ENCODE measurements at places on chromosomes 11 and 22.

GRCh38 chr22:39809772-39810557 lies 83.6 kb downstream of the ENTHD1 start:
- no peak for DNase-seq

DNA sequence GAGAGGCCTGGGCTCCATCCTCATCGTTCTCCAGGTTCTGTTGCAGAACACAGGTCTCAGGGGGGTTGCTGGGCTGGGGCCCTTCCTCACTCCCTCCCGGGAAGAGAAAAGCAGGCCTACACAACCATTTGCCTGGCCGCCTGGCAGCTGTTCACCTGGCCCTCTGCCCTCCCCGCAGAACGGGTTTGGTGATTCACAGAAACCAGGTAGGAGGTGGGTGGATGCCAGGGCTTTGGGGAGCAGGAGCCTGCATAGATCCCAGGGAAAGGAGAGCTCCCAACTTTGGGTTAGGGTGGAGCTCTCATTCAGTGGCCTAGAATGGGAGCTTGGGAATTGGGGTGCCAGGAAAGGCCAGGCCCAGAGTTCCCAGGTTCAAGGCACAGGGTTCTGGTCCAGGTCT lies 995 bp downstream of the TMEM134 start:
- DNase-seq: peak; percentile 14

- no peak for DNase-seq
Measured at GRCh38 chr11:10460611-10461275, 5.7 kb downstream of the AMPD3 start.

DNA sequence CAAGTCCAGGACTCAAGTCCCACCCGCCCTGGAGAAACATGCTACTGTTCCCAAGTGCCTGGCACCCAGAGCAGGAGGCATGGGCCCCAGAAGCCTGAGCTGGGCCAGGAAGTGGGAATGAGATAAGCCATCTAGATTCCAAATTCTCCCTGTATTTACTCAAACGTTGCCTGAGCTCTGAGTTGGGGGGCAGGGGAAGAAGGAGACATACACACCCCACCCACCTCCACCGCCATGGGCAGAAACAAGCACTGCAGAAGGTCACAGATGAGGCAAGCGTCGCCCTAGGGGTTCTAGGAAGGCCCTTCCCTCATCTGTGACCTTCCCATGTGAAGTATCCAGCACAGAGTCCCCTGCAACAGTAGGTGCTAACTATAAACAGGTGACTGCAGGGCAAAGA lies 54.0 kb downstream of the PLEKHA7 start:
- no peak for DNase-seq

GRCh38 chr11:69928121-69928520 lies 108.9 kb upstream of the FGF3 start:
- no peak for DNase-seq

DNA sequence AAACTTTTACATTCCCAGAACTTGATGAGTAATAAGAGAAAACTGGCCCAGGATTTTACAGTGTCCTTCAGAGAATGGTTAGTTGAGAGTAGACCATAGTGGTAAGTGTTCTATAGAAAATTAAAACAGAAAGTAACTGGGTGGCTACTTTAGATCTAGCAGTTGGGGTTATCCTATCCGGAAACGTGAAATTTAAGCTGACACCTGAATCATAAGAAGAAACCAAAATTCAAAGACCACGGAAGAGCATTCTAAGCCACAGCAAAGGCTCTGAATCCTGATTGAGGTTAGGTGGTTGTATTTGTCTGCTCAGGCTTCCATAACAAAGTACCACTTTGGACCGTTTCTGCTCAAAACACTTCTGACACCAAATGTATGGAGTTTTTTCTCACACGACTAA lies 34.0 kb downstream of the TTC17 start:
- no peak for DNase-seq

DNA sequence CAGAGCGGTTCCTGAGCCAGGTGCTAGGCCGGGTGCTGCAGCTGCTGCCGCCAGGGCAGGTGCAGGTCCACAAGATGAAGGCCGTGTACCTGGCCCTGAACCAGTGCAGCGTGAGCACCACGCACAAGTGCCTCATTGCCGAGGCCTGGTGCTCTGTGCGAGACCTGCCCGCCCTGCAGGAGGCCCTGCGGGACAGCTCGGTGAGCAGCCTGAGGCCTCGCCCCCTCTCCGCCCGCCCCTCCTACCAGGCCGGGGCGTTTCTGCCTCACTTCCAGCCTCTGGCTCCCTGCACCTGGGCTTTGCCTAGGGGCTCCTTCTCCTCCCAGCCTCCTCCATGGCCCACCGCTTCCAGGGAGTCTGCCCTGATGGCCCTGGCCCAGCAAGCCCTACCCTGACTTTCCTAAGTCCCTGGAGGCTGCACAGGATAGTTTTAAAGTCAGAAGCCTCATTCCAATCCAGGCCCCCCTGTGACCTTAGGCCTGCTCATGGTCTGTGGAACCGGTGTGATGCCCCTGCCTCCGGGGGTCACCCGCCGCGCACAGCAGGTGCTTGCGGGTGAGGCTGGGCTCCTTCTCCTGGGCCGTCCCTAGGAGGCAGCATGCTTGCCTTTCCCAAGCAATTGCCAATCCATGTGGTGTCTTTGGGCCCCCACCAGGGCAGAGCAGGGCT lies 5.5 kb downstream of the TCIRG1 start:
- DNase-seq: no peak

GRCh38 chr11:19201737-19202605 lies at the start of gene CSRP3:
CSRP3 (minus strand) TSS chr11:19201983; CDS start chr11:19192448, 9,535 bp downstream.
- DNase-seq: no peak

DNA sequence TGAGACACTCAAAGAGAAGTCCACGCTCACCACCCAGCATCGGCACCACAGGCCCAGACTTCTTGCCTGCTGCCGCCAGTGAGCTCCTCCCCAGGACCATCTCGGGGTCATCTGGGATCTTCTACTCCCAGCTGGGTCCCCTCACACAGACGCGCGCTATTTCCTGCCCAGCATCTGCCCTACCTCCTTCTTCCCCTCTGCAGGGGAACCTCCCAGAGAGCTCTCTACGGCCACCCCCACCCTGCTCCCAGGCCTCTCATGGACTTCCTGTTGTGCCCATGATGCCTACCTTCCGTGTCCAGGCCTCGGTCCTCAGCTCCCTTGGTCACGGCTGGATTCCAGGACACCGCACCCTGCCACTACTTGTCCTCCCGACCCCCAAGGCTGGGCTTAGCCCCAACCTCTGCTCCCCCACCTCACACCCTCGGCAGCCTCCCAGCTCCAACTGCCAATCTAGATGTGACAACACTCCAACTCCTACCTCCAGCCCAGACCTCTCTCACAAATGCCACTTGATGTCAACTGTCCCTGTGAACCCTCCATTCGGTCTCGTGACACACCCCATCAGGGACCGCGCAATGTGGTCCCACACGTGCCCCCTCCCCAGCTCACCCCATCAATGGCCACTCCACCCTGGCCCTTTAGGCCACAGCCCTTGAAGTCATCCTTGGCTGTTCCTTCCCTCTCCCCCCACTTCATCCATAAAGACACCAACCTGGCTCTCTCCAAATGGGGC lies 45.3 kb downstream of the SGSM3 start:
- no peak for DNase-seq

GRCh38 chr11:87300640-87301380 lies 263.1 kb downstream of the TMEM135 start:
- DNase-seq: no peak

GRCh38 chr11:47376525-47377371 lies 1.6 kb downstream of the SPI1 start:
- no peak for DNase-seq

DNA sequence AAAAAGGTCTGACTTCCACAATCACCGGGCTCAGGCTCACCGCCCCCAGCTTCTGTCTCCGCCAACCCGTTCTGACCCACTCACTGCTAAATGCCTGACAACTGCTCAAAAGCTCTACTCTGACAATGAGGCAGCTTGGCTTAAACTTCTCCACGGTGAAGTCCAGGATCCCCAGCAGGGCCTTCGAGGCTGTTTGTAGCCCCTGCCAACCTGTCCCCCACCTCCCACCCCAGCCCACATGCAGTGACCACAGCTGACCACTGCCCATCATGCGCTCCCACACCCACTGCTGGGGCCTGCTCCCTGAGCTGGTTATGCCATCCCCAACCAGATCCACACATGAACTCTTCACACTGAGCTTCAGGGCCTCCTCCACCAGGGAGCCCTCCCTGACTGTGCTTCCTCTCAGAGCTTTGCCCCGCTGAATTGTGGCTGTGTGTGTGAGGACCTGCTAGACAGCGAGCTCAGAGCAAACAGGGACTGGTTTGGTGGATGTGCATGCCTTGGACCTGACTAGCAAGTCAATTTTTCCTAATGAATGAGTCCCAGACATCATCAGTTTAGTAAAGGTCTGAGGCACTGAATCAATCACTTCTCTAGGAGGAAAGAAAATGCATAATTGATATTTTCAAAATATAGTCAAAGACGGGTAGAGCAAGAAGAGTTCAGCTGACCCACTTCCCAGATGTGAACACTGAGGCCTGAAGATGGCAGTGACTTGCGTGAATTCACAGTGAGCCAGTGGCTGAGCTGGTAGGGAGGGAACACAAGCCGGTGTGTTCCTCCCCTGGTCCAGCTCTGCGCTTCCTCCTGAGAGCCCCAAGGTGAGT lies 7.7 kb downstream of the LRRC32 start:
- no peak for DNase-seq

- peak; percentile 94 for DNase-seq
Measured at GRCh38 chr11:86818462-86819192, 18.3 kb downstream of the PRSS23 start.

- peak; percentile 69 for DNase-seq
Measured at GRCh38 chr11:128095466-128095981, 491.8 kb downstream of the ETS1 start.

DNA sequence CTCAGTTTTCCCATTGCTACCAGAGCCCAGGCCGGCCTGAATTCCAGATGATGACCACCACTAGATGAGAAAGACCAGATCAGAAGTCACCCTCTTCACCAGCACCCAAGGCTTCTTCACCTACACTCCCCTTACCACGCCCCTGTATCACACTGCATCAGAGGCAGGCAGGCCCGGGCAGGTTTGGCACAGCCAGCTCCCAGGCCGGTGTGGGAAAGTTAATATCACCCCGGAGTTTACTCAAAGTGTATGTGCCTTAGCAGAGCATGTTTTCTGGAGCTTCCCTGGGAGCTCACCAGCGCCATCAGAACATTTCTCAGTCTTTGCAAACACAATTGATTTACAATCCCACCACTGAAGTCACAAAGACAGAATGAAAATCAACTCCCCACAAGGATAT lies 47.5 kb upstream of the POU2AF1 start:
- DNase-seq: no peak

DNA sequence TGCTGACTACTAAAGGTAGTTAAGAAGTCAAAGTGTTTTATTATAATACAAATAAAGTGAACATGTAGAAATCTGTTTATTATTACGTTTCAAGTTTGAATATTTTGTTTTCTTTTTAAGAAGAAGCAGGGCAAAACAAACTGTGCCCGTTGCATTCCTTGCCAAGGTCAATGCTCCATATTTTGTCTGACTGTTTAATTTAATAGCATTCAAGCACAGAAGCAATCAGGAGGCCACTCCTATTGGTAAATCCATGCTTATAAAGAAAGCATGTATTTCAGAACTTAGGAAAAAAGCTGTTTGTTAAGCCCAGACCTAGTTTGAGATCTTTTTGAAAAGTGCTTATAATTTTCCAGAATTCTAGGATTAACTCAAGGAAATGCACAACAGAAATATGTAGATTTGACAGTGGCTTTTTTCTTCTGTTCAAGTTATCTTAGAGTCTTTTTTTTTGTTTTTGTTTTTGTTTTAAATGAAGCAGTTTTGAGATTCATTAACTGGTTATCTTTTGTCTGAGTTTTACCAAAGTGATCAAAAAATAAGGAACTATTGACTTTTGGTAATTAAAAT lies 51.7 kb downstream of the ARHGAP42 start:
- DNase-seq: peak; percentile 53

DNA sequence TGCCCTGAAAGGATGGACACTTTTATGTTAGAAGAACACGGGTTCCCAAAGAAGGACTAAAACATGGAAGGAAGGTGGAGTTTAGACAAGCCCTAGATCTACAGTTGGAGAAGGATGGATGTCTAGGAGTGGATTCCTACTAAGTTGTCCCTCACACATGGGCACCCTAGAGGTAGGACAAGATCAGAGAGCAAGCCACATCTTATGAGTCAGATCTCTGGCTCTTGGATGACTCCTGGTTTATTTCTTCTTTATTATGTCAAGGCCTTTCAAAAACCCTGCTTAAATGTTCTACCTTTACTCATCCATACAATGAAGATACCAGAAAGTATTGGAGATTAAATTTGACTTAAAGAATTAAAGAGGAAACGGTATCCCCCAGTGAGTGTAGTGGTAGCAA lies 34.4 kb downstream of the PRCP start:
- peak; percentile 19 for DNase-seq

DNA sequence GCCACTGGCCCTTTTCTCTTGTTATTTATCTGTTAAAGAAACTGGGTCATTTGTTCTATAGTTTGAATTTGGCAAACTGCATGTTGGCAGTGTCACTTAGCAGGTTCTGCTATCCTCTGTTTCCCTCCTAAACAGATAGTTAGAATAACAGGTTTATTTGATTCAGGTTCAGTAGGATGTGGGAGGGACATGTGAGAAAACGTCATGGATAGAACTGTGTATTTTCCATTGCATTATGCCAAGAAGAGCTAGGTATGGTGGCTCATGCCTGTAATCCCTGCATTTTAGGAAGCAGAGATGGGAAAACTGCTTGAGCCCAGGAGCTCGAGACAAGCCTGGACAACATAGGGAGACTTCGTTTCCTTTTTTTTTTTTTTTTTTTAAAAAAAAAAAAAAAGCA lies 24.3 kb downstream of the PATL1 start:
- DNase-seq: no peak

DNA sequence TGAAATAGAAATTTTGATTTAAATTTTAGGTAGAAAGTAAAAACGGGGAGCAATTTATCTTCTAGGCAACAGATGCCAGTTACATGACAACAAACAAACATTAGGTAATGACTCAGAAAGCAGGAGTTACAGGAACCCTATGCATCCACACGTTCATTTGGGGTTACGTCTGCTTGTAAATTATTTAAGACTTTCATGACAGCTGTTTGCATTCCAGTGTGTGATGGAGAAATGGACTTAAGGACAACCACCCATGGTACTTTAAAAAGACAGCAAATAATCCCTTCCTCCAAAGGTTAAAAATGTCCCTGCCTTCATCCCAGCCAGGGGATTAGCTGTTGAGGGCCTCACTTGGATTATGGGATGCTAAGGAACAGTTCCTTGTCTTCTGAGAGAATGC lies 11.8 kb downstream of the E2F8 start:
- DNase-seq: no peak

- no peak for DNase-seq
Measured at GRCh38 chr11:76682684-76683083, 12.1 kb upstream of the LRRC32 start.

DNA sequence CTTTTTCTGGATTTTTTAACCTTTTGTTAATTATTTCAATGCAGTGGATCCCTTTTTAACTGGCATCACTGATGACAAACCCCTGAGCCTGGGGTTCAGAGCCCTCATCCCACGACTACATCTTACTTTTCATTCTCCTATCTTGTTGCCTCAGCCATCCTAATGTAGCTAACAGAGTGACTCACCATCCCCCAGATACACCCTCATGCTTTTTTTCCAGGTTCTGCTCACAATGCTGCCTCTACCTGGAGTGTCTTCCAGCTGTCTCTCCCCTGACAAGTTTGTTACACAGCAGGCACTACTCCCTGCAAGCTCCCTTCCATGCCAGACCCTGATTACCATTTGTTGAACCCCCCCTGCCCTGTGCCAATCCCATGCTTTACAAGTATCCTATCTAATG lies 135.4 kb downstream of the NCAM1 start:
- DNase-seq: no peak

- no peak for DNase-seq
Measured at GRCh38 chr11:827146-827896, 398 bp upstream of the CRACR2B start.

GRCh38 chr22:30453731-30454510 lies 17.9 kb downstream of the SEC14L3 start:
- DNase-seq: peak; percentile 36

- DNase-seq: no peak
Measured at GRCh38 chr22:34502821-34503220, 563.1 kb upstream of the ISX start.
